Activated gamma-delta T cell treated with anti-CD3 and anti-CD28 coated beads, Interleukin-2, amount 50 U/mL, for 16 hours (primary cell): ENCODE measurements at places on chromosomes 3 and 15.

- no peak for DNase-seq
These were observed 14.1 kb upstream of the SCAANT1 start for GRCh38 chr3:63926309-63926708.

DNA sequence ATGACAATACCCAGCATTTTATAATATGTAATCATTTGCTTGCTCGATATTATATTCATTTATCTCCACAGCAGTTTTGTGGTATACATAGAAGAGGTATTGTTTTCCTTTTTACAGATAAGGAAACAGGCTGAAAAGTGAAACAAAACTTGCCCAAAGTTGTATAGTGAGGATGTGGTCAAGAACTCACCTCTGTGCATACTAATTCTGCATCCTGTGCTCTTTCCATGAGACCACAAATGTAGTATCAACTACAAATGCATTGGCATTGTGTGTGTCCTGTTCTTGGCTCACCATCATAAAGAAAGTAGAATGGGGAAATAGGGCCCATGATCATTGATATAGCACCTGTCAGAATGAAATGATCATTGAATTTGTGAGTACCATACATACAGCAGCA is 167.3 kb downstream of the NECTIN3 start:
- DNase-seq, result no peak

DNA sequence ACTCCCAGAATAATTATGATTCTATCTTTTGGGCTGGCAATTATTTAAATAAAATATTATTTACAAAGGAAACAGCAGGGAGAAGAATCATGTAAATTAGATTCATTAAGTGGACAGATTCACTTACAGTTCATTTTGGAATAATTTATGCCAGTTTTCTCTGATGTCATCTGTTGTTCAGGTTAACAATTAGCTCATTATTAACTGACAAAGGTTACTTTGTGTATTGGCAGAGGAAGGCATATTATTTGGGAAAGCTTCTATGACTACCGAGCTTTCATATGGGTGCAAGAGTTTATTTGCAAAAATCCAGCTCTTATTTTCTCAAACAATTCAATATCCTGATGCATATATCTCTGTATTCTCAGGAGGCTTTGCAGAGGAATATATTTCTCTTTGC is 224.4 kb downstream of the CHST2 start:
- no peak for DNase-seq

DNA sequence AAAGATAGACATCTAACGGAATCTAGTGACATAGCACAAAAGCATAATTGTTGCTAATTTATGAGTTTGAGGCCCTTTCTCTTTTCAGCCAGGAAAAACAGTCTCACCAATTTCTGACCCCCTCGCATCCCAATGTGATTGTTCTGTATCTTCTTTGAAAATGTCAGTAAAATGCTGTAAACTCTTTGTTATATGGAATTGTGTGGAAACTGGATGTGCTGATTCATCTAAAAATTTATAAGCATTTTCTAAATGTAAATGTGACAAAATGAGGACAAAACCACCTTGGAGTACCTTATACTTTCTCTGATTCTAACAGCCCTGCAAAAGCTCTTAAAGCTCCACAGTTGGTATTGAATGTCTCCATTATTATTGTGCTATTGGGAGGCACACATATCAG is 70.9 kb upstream of the MME start:
- DNase-seq, result no peak

DNA sequence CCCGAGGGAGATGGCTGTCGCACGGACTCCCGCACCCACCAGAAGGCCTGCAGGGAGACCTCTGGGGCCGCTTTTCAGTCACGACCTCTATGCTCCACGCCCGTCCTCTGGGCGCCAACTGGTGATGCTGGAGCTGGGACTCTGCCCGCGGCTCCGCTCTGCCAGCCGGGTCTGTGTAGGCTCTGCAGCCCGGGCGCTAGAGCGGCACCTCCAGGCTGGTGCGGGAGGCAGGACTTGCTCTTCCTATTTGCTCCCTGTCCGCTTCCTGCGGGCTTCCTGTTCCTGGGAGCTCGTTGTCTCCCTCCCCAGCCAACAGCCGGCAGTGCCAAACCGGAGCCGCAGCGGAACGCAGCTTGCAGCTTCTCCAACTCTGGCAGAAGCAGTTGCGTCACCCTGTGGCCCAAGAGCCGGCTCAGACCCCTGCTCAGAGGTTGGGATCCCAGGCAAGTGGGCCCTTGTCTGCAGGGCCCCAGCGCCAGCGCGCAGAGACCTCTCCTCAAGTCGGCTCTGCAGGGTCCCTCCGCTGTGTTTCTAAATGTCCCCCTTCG is 285.9 kb downstream of the XXYLT1 start:
- no peak for DNase-seq

GRCh38 chr3:119349354-119350041 is 55.3 kb downstream of the ARHGAP31 start:
- DNase-seq, result no peak

DNA sequence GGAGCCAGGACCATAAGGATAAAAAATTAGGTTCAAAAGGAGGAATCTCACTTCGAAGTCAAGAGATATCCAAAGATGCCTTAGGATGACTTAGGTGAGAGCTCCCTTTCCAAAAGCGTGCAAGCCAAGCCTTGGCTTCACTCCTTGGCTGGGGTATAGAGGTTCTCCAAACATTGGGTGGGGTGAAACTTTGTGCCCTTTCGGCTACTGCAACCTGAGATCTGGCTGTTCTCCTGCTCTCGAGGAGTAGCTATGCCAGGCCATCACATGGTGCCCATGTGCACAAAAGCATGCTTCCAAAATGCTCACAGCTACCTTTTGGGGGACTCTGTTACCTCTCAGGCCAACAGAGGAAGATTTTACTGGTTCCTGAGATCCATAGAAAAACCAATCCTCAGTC is 373.8 kb downstream of the EPHB1 start:
- DNase-seq, result no peak

GRCh38 chr3:18481946-18482548 is 56.9 kb upstream of the SATB1 start:
- DNase-seq, result no peak
